Uterine smooth muscle cell (primary cell): ENCODE measurements at places on chromosomes 6 and 20. TPM values are rescaled to one million over a fixed set of nuclear protein-coding genes. Genes with fewer than 3 reads are reported as not detected.

Gene TREML2
- not detected in 2 replicates for total RNA-seq

Gene MICB
- 11.6 and 21.9 TPM in 2 replicates for total RNA-seq

Gene ANKRD66
- not detected in 2 replicates for total RNA-seq

Gene DLGAP4
- total RNA-seq = 9.7 and 10.1 TPM in 2 replicates

Gene CNKSR3
- total RNA-seq = 5.0 and 5.9 TPM in 2 replicates

Gene SLC22A16
- 0.11 TPM in 1 of 2 replicates, not detected in the other for total RNA-seq
